ENCODE measurements at places on chromosomes 5 and 9. TPM values are rescaled to one million over a fixed set of nuclear protein-coding genes. Genes with fewer than 3 reads are reported as not detected.

INSL4 gene
- total RNA-seq = not detected

FRMPD1 gene
- not detected for total RNA-seq

FREM1 gene
- 0.75 TPM for total RNA-seq

PPP3R2 gene
- total RNA-seq = not detected

F2RL1 gene
- 144 TPM for total RNA-seq
